ENCODE measurements at places on chromosomes 3 and 15. TPM values are rescaled to one million over a fixed set of nuclear protein-coding genes. Genes with fewer than 3 reads are reported as not detected.

CPEB1 gene
- total RNA-seq = 14.1 TPM

VGLL3 gene
- 93.0 TPM for total RNA-seq

DUOX1 gene
- total RNA-seq = not detected

CAMK2N2 gene
- 0.13 TPM for total RNA-seq

CNTN6 gene
- 0.86 TPM for total RNA-seq

BOC gene
- 7.6 TPM for total RNA-seq

C2CD4A gene
- total RNA-seq = 1.4 TPM

Data from smooth muscle cell of the pulmonary artery (primary cell).